KG1 (cell line): ENCODE measurements at places on chromosomes 11 and 22.

DNA sequence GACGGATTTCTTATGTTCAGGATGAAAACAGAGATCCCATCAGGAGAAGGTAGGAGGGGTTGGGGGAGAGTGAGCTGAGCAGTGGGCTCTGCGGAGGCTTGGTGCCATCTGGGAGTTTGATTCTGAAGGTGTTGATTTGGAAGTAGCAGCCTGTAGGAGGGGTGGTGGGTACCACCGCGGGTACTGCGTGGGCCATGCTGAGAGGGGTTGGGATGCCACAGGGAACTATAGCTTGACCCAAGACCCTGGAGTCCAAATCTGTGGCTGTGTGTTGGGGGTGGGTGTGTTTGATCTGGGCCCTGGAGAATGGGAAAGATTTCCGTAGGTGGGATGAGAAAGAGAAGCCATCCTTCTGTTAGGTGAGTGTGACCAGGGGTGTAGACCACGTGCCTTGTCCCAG is 5.0 kb downstream of the INCENP start:
- DNase-seq: no peak

DNA sequence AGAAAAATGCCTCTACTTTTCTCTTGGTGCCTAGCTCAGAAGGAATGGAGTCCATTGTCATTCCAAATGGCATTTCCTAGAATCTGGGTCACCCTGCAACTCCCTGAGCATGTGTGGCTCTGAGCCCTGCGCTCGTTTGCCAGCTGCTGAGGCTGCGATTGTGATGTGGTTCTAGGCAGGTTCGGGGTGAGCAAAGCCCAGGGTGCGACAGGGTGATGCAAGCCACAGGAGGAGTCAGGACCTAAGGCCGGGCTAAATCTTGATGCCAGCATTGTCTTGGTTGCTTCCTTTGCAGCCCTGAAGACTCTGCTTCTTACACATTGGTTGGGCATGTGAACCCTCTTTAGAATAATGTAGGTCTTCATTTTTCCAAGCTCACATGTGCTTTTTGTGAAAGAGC is 131.0 kb downstream of the MORC2 start:
- DNase-seq: no peak

- no peak for DNase-seq
Observed at GRCh38 chr22:48248901-48249455, 1486.5 kb downstream of the TBC1D22A start.

- no peak for DNase-seq
Observed at GRCh38 chr11:74822170-74822569, 73.5 kb downstream of the RNF169 start.

DNA sequence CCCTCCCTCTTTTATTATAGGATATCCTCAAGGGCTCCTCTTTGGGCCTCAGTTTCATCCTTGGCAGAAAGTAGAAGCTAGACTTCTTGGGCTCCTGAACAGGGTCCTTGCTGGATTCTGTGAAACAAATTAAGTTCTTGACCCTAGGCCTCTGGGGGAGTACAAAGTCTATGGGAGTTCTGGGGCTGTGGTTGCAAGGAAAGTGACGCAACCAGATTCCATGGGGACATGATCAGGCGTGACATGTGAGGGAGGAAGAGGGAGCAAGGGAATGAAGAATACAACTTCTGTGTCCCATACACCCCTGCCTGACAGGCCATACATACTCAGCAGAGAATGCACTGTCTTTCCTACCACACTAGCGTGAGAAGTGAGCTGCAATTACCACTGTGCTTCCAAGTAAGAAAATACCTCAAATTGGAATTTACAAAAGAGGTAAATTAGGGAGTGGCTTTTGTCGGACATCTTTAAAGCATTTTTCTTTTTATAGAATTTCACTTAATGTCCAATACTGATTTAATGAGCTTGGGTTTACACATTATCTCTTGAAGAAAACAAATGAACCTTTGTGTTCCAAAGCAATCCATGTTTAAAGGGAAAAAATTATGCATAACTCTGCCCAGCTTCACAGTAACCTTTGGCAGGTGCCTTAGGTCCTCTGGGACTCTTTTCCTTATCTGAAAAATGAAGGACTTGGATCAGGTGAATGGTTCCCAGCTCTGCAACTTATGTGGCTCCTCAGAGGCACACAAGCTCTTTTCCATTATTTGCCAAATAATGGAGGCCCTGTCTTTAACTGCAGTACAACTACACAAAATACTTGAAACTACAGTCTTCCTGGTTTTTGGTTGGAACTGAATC is 38.9 kb downstream of the LIMK2 start:
- no peak for DNase-seq

GRCh38 chr11:70731271-70732022 is 333.1 kb downstream of the CTTN start:
- no peak for DNase-seq
